ENCODE measurements at places on chromosomes 6 and 20.

DNA sequence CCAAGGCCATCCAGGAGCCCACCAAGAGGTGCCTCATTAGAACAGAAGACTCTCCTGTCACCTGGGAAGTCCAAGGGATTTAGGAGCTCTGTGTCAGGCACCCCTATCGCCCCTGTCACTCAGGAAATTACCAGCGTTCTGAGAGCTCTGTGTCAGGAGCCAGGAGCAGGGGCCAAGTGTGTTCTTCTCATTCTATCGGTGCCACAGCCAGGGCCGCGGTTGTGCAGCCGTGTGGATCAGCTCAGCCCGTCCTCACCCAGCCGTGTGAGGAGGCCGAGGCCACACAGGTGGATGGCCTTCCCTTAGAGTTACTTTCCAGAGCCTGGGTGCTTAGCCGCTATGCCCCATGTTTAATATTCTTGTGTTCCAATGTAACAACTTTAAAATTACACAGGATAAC, 9.8 kb downstream of the MTG2 start:
- DNase-seq: no peak

- DNase-seq: no peak
Observed at GRCh38 chr20:25273541-25274358, 25.9 kb downstream of the PYGB start.

- DNase-seq: no peak
Observed at GRCh38 chr6:84707171-84707570, 57.2 kb downstream of the TBX18 start.

- no peak for DNase-seq
Observed at GRCh38 chr6:23282252-23283021, 713.1 kb downstream of the HDGFL1 start.

DNA sequence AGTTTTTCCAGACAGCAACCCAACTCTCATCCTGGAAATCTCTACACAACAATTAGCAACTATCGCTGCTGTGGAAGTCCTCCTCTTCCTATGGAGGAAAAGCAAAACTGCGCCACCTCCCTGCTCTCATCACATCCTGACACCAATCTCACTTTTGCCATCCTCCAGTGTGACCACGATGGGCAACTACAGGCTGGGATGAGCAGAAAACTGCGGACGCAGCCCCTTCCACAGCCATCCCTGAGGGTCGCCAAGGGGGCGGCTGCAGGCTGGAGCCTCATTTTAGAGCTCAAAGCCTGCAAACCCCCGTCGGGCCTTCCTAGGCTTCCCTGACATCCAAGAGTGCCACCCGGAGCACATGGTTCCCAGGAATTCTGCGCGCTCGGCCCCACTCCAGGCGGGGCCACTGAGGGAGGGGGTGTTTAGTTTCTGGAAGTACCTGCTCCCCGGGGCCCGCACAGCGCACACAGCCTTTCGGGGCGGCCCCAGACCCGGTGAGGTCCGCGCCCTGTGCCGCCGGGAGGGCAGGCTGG, 1.2 kb downstream of the TCFL5 start:
- DNase-seq: peak; percentile 34

GRCh38 chr6:130574146-130574545, 208.3 kb downstream of the TMEM200A start:
- no peak for DNase-seq

GRCh38 chr20:51221791-51222408, 199.0 kb upstream of the KCNG1 start:
- DNase-seq: peak; percentile 9

DNA sequence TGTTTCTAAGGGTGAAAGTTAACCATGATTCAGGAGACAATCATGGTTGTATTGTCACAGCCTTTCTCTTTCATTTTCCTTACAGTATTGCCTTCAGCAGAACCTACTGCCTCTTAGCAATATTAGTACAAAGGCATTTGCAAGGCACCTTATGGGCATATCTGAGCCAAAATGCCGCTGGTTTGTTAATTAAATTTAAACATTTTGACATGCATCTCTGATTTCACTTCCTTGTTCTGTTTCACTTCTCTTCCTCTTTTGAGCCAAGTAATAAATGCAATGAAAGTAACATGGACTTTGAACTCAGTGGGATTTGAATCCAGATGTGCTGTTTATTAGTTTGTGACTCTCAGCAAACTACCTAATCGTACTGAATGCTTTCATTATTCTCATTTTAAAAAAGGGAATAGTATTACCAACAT, 467.4 kb upstream of the CITED2 start:
- no peak for DNase-seq

- DNase-seq: no peak
Observed at GRCh38 chr20:57211406-57211805, 55.0 kb downstream of the BMP7 start.

DNA sequence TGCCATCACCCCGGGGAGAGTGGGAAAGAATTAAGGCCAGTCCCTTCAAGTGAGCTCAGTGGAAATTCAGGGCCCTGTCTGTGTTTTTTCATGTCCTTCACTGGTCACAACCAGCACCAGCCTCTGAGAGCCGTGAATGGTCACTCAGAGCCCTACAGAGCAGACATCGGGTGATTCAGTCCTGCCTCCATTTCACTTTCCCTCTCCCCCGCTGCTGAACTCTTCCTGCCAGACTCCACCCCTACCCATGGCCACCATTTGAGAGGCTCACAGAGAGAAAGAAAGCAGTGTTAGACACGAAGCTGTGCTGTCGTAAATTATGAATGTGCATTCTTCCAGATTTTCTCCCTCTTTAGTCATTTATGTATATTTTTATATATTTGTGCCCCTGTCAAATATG, 5.4 kb downstream of the R3HDML start:
- no peak for DNase-seq

GRCh38 chr20:41428285-41428684, 61.7 kb upstream of the EMILIN3 start:
- DNase-seq: no peak

DNA sequence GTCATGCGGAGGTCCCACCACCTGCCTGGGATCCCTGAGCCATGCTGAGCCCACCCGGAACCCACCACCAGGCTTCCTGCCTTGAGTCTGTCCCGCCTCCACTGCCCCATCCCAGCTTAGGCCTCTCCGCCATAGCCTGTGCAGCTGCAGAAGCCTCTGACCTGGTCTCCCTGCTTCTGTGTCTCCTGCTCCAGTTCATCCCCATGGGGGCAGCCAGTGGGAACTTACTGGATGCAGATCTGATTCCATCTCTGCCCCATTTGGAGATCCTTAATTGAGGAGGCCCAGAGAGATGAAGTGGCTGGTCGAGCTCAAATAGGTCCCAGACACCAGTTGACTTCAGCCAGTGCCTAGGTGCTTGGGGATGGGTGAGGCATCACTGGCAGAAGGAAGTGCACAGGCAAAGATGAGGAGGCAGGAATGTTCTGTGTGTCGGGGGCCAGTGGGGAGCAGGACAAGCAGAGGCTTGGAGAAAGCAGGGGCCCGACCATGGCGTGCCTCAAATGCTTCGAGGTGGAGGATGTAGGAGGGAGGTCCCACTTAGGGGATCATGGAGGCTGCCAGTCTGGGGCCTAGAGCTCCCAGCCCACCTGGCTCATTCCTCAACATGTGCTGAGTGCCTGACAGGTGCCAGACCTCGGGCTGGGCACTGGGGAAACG, 112.8 kb downstream of the TOX2 start:
- DNase-seq: no peak

DNA sequence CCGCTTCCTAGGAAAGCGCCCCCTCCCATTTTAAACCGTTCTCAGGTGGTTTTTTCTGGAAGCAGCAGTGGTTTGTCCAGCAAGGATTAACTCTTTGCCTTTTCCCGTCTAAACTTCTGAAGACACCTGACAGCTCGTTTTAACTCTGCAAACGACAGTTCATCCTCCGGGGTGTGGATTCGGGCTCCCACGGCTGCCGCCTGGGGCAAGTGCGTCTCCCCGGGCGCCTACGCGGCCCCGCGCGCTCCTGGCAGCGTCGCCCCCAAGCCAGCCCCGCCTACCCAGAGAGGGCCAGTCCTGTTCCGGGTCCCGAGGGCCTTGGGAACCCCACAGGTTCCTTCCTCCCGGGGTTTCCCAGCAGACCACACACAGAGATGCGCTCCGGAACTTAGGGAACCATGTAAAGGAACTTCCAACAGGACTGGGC, 54.4 kb downstream of the PRR18 start:
- no peak for DNase-seq

DNA sequence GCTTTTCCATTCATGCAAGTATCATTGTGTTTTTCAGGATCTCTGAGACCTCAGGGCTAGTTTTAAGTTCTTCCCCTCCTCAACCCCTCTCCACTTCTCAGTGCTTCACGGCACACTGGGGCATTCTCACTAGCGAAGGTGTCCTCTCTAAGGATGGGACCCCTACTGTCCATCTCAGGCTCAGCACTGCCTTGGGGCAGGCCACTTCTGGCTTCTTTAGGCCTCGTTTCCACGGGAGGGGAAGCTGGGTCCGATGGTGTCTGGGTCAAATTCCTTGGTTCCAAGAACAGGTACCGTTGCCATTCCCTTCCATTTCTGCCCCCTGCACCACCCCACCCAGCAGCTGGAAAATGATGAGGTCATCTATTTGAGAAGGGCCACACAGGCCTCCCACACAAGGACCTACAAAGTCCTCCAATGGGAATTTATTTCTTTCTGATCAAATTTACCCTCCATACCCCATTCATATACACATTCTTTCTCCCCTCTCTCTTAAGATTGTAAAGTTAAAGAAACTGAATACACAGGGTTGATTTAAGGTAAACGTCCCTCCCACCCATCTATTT, 17.2 kb downstream of the GNAS start:
- DNase-seq: no peak

DNA sequence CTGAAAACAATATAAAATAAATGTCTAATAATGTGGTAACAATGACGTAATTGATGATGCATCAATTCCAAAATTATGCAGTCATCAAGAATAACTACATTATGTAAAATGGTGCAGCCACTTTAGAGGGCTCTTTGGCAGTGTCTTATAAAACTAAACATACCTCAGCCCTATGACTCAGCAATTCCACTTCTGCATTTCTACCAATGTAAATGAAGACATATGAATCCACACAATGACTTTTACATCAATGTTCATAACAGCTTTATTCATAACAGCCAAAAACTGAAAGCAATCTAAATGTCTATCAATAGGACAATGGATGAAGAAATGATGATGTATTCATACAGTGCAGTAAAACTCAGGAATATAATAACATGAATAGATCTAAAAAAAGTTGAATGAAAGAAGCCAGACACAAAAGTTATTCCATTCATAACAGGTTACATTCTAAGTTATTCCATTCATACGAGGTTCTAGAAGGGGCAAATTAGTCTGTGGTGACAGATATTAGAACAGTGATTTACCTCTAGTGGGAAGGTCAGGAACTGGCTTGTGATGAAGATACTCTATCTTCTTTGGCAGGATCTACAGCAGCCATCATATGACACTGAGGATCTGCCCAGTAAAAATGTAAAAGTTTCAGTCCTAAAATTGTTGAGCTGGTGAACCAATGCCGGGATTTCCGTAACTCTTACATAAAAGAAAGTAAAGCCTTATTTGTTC, 396.1 kb downstream of the PLCB1 start:
- DNase-seq: no peak

DNA sequence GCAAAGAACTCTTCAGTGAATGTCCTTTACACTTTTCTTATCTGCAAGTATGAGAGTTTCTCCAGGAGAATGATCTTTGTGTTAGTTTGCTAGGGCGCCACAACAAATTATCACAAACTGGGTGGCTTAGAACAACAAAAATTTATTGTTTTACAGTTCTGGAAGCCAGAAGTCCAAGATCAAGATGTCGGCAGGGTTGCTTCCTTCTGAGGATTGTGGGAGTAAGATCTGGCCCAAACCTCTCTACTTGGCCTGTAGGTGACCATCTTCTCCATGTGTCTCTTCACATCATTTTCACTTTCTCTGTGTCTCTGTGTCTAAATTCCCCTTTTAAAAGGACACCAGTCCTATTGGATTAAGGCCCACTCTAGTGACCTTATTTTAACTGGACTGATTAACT, 103.0 kb downstream of the ADTRP start:
- no peak for DNase-seq

DNA sequence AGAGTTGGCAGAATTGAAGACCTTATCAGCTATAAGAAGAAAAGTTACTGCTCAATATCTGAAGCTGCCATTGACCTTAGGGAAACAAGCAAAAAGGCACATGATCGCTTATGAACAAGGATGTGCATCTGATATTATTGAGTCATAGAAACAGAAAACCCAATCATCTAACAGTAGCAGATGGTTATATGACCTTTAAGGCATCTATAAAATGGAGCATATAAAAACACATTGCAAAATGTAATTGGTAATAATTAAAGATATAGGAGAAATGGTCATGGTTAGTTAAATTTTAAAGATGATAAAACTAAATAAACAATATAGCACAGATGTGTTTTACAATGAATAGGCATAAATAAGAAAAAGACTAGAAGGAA, 260.1 kb upstream of the TAB2 start:
- DNase-seq: no peak

DNA sequence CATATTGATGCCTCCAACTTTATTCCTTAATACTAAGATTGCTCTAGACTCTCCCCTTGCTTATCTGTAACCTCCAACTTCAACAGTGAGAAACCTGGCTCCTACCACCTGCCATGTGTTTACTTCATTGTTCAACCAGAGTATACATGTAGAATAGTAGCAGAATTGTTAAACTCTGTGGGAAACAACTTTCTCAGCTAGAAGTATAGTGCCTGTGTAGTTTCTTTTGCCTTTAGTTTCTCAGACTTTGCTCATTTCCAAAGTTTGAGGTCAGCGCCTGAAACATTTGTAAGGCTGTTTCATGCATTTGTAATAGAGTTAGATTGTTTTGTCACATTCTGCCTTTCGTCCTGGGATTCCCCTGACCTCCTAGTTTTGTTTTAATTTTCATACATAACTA, 34.9 kb upstream of the HECA start:
- no peak for DNase-seq

DNA sequence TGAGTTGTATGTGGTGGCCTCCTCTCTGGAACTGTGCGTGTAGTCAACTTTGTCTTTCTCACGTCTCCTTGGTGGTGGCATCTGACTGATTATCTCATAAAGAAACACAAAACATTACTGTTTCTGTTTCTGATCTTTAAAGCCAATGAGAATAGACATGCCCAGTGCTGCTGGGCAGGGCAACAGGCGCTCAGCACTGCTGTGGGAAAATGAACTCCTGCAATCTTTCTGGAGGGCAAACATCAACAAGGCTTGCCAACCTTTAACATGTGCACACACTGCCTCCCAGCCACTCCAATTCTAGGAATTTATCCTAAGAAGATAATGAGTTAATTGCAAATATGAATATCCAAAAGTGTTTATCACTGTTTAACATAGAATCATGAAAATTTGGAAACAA, 106.3 kb upstream of the CD93 start:
- no peak for DNase-seq

GRCh38 chr6:19669206-19669605, 168.0 kb upstream of the ID4 start:
- DNase-seq: no peak

GRCh38 chr6:110446405-110446804, 30.0 kb downstream of the SLC22A16 start:
- DNase-seq: no peak

Data from kidney capillary endothelial cell (primary cell).